ENCODE measurements at places on chromosomes 5 and 9.

- no peak for DNase-seq
Observed at GRCh38 chr9:69307446-69308205, 17.4 kb upstream of the ENTREP1 start.

- DNase-seq, result no peak
Observed at GRCh38 chr9:7341571-7341970, 458.0 kb downstream of the DMAC1 start.

- no peak for DNase-seq
Observed at GRCh38 chr5:147629196-147629595, 119.3 kb upstream of the DPYSL3 start.

- no peak for DNase-seq
Observed at GRCh38 chr5:132750471-132751230, 3.4 kb downstream of the CCNI2 start.

- DNase-seq, result no peak
Observed at GRCh38 chr5:51651889-51652288, 268.6 kb downstream of the ISL1 start.

- DNase-seq, result no peak
Observed at GRCh38 chr5:134626369-134627014, 6.1 kb downstream of the SAR1B start.

DNA sequence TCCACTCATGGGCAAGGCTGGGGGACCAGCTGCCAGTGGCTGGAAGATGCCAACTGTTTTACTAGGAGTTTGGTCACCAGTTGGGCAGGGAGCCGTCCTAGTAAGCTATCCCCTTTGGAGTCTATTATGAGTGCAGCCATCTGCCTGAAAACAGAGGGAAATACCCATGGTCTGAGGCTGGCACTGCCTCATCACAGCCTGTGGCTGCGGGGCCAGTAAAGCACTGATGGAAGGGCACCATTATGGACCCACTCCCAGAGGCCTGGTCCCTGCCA, 187.2 kb upstream of the PANK3 start:
- peak; percentile 27 for DNase-seq

All from NCI-H69 (cell line).